ENCODE measurements at places on chromosomes 4 and X. TPM values are rescaled to one million over a fixed set of nuclear protein-coding genes. Genes with fewer than 3 reads are reported as not detected.

GRCh38 chr4:94462572-94462971 lies 10.8 kb downstream of the PDLIM5 start:
- DNase-seq, result no peak

- no peak for DNase-seq
These were observed 898.9 kb upstream of the EPHA5 start for GRCh38 chr4:66569228-66569627.

DNA sequence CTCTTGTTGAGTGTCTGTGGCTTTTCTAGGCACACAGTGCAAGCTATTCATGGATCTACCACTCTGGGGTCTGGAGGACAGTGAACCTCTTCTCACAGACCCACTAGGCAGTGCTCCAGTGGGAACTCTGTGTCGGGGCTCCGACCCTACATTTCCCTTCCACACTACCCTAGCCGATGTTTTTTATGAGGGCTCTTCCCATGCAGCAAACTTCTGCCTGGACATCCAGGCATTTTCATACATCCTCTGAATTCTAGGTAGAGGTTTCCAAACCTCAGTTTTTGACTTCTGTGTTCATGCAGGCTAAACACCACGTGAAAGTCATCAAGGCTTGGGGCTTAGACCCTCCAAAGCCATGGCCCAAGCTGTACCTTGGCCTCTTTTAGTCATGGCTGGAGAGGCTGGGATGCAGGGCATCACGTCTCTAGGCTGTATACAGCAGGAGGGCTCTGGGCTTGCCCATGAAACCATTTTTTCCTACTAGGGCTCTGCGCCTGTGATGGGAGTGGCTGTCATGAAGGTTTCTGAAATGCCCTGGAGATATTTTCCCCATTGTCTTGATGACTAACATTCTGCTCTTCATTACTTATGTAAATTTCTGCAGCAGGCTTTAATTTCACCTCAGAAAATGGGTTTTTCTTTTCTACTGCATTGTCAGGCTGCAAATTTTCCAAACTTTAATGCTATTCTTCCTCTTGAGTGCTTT lies 249.8 kb upstream of the CPEB2 start:
- DNase-seq, result no peak

DNA sequence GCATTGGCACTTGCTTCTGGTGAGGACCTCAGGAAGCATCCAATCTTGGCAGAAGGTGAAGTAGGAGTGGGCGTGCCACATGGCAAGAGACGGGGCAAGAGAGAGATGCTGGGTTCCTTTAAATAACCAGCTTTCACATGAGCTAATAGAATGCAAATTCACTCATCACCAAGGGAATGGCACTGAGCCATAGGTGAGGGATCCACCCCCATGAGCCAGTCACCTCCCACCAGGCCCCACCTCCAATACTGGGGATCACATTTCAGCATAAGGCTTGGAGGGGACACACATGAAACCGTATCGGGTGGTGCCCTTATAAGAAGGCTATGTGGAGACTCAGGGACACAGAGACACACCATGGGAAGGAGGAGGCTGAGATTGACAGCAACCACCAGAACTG lies 140.0 kb upstream of the MSX1 start:
- no peak for DNase-seq

The FAM9B gene
- total RNA-seq, result not detected

DNA sequence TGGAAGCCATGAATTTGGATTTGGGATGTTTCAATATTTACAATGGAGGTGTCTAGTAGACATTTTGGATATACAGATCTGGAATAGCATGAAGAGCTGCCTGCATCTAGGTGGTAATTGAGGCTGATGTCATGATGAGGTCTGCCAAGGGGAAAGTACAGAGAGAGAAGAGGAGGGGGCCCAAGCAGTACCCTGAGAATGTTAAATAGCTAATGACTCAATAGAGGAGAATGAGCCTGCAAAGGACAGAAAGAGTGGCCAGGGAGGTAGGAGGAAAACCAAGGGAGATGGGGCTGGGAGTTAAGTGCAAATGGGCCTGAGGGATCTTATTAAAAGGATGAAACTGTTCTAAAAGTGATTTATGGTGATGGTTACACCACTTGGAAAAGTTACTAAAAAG lies 182.2 kb upstream of the KIT start:
- DNase-seq, result no peak

The ARX gene
- total RNA-seq, result not detected

- no peak for DNase-seq
These were observed 452.7 kb downstream of the NLGN4X start for GRCh38 chrX:5775846-5776430.

GRCh38 chrX:3166670-3167455 lies 125.6 kb downstream of the ARSF start:
- DNase-seq, result no peak

Data from HFFc6 (cell line).